GM04503 (cell line): ENCODE measurements at places on chromosomes 2 and 18.

DNA sequence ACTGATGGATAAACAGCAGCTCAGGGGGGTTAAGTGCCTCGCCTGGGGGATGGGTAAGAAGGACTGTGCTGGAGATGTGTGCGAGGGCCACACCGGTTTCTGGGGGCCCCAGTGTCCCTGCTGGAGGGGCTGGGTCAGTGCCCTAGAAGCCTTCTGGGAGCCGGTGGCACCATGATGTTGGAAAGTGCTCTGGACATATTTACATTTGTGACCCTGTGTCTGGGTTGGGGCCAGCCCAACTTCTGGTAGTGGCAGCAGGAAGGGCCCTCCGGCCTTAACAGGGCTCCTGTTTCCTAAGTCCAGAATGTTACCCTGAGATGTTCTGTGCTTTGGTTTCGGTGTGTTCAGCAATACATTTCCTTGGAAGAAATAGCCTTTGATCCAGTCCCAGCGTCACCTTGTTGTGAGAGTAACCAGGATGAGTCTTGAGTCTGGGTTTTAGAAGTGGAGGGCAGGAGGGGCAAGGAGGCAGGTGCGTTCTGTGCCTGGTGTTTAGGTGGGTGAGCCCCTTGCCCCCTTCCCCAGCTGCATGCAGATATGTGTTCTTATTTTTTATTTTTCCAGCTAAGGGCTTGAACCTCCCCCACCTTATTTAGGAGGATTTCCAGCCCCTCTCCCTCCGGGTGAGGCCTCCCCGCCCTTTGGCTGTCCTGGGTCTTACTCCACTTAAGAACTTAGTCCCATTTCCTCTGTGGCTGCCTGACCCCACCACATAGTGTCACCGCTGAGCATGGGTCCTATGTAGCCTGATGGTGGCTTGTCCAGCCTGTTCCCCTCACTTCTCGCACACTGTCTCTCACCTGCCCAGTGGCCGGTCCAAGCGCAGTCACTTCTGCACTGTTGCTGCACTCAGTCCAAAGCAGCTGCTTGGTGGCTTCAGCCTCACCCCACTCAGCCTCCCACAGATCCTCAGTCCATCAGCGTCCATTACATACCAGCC lies 132.7 kb upstream of the HS6ST1 start:
- DNase-seq, result no peak

GRCh38 chr2:136736236-136736635 lies 29.1 kb upstream of the THSD7B start:
- no peak for DNase-seq

DNA sequence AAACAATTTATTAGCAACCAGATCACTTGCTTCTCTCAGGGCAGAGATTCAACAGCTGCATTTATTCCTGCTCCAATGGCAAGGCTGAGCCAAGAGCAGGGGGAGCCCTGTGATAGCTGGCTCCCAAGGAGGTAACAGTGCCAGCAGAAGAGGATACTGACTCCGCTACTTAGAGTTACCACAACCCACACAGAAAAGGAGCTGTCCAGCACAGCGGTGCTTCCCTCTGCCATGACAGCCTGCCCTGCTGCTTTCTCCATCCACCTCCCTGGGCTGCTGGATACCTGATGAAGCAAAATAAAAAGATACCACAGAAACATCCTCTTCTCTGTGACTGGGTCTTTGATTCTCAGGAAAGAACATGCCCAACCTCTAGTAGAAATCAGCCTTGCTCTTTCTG lies 467.2 kb downstream of the LRRTM4 start:
- DNase-seq, result no peak

- peak; percentile 34 for DNase-seq
Measured at GRCh38 chr2:9333591-9334171, 89.6 kb downstream of the ITGB1BP1 start.

GRCh38 chr2:191539068-191539467 lies 138.9 kb upstream of the NABP1 start:
- DNase-seq, result no peak

DNA sequence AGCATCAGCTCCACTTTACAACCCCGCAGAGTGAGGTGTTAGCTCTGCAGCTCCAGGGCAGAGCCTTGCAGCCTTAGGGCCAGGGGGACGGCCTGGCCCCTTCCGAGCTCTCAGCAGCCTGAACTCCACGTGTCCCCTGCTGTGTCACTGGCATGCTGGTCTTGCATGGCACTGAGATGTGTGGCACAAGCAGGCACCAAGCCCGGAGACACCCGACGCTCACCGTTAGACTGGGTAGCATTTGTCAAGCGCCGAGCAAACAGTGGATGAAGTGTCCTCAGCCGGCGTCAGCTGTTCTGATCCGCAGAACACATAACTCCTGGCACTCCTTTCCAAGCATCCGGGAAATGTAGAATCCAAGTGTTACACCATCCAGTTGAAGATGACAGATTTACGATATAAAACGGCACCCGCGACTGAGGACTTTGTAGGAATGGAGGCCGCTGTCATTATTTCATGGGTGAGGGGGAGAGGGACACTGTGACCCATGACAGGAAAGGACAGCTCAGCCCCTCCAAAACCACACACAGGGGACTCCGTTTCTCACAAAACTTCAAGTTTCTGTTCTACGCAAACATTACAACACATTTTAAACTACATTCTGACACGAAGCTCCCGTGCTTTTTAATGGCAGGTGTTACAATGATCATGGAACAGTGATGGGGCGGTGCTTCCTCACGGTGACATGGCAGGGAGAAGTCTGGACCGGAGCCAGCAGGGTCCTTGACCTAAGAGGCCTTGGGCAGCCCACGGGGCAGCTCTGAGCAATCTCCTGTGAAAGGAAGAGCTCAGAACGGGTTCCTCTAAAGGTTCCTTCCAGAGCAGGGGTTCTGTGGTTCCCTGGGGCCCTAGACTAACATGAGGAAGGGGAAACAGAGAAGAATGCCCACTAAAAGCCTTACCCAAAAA lies 89.4 kb downstream of the HDAC4 start:
- no peak for DNase-seq

- no peak for DNase-seq
Measured at GRCh38 chr2:179511105-179511789, 246.6 kb upstream of the SESTD1 start.

DNA sequence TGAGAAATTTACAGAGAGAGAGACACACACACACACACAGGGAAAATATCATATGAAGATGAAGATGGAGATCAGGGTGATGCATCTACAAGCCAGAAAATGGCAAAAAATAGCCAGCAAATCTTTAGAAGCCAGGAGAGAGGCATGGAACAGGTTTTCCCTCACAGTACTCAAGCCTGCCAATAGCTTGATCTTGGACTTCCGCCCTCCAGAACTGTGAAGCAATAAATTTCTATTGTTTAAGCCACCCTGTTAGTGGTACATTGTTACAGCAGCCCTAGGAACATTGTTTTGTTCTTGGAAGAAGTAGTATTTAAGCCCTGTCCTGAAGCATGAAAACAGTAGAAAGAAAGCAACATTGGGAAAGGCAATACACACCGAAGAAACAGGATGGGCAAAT lies 292.0 kb upstream of the LRP1B start:
- no peak for DNase-seq

GRCh38 chr2:221554769-221555493 lies 17.2 kb downstream of the EPHA4 start:
- peak; percentile 49 for DNase-seq

DNA sequence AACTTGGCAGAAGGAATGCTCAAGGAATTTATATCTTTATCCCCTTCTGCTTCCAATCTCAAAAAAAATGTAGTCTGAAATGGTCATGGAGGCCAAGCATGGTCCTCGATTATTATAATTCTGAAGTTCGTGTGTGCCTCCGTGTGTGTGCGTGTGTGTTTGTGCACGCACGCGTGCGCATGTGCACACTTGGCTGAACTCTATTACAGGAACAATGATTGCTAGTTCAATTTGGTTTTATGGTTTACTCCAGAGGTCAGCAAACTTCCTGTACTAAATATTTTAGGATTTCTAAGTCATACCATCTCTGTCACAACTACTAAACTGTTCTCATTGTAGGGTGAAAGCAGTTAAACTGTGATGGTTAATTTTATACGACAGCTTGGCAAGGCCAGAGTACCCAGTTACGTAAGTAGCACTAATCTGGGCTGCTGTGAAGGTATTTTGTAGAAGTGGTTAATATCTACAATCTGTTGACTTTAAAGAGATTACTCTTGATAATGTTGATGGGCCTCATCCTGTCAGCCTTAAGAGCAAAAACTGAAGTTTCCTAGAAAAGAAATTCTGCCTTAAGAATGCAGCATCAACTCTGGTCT lies 5.8 kb upstream of the MARCHF7 start:
- DNase-seq, result no peak

DNA sequence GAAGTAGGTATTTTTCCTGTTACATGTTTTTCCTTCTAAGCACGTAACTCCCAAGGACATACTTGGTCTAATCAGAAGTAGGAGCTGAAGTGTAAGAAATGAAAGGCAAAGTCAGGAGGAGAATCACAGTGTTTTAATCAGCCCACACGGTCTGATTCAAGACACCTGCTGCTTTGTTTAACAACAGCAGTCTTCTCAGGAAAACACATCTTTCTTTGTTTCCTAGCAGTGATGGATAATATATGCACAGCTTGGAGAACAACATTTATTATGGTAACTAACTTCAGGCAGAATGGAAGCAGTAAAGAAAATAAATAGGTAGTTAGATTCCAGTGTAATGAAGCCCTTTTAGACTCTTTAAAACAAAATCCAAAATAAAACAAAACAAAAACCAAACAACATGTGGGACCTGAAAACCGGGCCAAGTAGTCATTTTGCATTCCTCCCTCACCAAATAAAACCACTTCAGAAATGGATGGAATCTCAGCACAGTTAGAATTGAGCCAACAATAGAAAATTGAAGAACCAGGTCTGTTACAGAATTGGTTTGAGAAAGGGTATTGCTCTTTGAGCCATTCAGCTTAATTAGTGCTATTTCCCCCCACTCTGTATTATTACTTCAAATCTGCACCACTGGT lies 61.1 kb upstream of the UGP2 start:
- DNase-seq, result no peak

GRCh38 chr2:133526530-133527300 lies 41.5 kb downstream of the NCKAP5 start:
- no peak for DNase-seq

GRCh38 chr18:67455890-67456501 lies 60.5 kb downstream of the DSEL start:
- DNase-seq, result no peak

GRCh38 chr2:19114754-19115231 lies 243.6 kb downstream of the OSR1 start:
- DNase-seq, result peak; percentile 25

- no peak for DNase-seq
Measured at GRCh38 chr2:122034344-122034743, 278.9 kb downstream of the TSN start.

DNA sequence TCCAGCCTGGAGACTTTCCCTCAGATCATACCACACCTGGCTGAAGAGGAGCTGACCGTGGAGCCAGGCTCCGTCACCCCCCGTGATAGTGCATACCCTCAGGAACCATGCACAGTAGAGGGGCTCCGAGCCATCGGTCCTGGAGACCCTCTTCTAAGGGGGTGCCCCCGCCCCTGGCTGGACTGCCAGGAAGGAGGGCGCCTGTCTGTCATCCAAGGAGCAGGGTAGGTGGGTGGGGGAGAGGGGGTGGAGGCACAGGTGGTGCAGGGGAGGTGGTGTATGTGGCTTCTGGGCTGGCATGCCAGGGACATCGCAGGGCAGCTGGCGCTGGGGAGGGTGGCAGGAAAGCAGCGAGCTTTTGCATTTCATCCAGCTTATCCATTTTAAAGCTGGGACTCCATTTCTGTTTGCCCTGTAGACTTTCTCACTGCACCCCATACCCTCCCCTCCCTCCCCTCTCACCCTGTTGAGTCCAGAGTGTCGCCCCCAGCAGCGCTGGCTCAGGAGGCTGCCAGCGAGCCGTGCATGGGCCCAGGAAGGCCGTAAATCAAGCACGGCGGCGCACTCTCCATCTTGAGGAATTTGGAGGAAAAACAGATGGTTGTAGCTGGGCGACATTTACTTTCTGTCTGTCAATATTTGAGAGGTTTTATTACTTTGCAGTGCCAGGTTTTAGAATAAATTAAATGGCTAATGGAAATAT lies 56.2 kb upstream of the HS6ST1 start:
- DNase-seq, result no peak

DNA sequence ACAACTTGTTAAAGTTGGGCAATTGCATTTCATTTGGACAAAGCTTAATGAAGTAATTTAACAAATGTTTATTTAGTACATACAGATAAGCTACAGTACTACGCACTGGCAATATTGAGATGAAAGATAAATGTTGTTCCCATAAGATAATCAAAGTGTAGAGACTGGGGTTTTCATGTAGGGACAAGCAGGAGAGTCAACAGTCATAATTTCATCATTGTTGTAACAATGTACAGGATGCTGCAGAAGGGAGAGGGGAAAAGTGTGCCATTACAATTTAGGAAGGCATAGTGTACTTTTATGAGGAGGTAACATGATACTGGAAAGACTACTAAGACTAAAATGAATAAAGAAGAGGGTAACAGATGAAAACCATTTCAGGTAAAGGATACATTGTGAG lies 441.6 kb downstream of the ERBB4 start:
- no peak for DNase-seq

GRCh38 chr2:221106241-221106640 lies 465.9 kb downstream of the EPHA4 start:
- DNase-seq, result no peak

- DNase-seq, result peak; percentile 76
Measured at GRCh38 chr2:109217362-109218086, 88.5 kb downstream of the SH3RF3 start.

- DNase-seq, result no peak
Measured at GRCh38 chr2:30310371-30310770, 79.0 kb downstream of the LBH start.

GRCh38 chr2:18976168-18976961 lies 382.1 kb downstream of the OSR1 start:
- peak; percentile 83 for DNase-seq

GRCh38 chr2:71181316-71181715 lies 45.6 kb downstream of the PAIP2B start:
- DNase-seq, result no peak

DNA sequence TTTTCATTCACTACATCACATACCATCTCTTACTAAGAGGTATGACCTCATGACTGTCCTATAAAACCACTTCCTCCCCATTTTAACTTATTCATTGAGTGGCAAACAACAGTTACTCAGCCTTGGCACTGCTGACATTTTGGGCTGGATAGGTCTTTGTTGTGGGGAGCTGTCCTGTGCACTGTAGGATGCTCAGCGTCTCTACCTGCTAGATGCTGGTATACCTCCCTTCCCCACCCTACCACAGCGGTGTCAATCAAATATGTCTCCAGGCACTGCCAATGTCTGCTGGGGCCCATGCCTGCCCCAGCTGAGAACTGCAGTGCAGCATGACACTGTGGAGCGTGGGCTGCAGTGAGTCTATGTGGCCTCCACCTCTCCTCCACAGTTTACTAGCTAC lies 76.3 kb upstream of the MGAT4A start:
- DNase-seq, result no peak

- DNase-seq, result no peak
Measured at GRCh38 chr2:3594493-3595281, at the start of gene COLEC11. Gene COLEC11 (plus strand): TSS chr2:3595112. CDS start chr2:3604341, 9,229 bp downstream.

DNA sequence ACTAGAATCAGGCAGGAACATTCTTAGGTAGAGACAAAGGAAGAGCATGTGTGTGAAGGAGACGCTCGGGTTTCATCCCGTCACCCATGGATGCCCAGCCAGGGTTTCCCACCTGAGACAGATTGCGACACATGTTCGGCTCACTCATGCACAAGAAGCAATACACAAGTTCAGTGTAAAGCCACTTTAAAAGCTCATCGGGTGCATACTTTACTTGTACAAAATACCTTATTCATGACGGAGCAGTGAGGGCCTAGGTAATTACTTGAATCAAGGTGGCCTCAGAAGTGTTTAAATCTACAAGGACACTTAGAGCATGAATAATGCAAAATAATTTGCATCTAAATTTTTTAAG lies 42.0 kb downstream of the ZEB2 start:
- no peak for DNase-seq

- no peak for DNase-seq
Measured at GRCh38 chr18:49011291-49011746, 60.6 kb upstream of the SMAD7 start.
